ENCODE measurements at places on chromosomes 6 and 20.

DNA sequence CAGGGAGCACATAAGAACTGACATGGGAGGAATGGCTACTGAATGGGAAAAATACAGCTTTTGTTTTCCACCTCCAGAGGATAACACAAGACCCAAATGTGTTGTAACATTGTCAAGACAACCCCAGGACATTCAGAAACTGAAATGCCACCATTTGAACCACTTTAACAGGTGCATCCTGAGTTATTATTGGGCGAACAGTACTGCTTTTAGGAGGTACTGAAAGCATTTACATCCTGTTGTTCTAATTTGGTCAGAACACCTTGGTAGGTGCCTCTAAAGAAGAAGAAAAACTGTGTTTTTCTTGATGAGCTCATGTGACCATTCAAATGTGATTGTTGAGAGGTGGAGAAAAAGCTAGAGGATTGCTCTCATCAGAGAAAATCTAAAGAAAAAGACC, 6.4 kb upstream of the TXNDC5 start:
- no peak for DNase-seq

GRCh38 chr6:72861935-72862432, 240.1 kb downstream of the KCNQ5 start:
- no peak for DNase-seq

DNA sequence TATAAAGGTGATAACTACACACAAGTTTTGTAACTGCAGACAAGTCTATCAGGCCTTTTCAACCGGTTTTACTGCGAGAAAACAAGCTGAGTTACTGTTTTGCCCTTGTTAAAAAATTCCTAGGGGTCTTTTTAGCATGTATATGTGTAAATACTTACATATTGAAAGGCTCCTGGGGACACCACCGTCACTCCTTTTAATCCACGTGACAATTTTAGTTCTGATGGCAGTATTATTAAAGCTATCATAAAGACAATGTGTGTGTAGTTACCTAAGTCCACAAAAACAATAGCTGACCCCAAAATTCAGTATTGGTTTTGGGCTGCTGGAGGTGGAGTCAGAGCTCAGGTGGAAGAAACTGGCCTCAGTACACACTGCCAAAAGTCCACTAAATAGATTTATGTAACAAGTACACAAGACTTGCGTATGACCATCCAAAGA, 41.3 kb upstream of the HFE start:
- DNase-seq, result no peak

GRCh38 chr6:19107468-19107867, 720.3 kb downstream of the RNF144B start:
- DNase-seq, result no peak

GRCh38 chr6:130903007-130903406, 75.8 kb downstream of the SMLR1 start:
- DNase-seq, result no peak

DNA sequence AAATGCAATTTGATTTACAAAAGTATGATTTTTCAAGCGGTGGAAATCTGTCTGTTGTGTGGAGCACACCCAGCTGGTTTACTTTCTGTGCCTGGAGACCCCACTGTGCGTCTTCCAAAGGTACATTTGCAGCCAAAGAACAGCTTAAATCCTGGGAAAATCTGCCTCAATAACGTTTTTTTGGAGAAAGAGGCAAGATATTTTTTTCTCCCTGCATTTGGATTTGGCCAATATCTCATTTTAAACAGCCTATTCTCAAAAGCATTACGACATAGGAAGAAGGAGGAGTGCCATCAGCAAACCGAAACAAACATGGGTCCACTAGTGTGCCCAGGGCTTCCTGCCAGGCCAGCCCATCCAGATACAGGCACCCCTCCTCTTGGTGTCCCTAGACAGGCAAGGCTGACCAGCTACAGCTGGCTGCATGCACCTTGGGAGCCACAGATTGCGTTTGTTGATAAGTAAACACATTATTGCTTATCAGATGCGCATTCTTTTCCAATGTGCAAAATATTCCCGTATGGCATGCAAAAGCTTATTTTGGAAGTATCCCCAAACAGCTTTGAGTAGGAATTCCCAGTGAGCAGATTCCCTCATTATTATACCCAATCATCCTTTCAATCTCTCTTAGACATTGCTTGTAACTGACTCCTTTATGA, 184.5 kb upstream of the MARCKS start:
- no peak for DNase-seq

- no peak for DNase-seq
These were observed 148.5 kb downstream of the EDN3 start for GRCh38 chr20:59448851-59449444.

DNA sequence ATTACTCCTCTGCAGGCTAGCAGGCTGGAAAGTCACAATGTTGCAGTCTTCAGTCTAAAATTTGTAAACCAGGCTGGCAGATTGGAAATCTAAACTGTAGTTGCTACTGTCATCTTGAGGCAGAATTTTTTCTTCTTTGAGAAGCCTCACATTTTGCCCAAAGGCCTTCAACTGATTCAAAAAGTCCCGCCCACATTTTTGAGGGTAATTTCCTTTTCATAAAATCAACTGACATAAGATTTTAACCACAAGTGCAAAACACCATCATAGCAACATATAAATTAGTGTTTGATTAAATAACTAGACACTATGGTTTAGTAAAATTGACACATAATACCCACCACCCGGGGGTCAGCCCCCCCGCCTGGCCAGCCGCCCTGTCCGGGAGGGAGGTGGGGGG, 28.4 kb downstream of the HLA-C start:
- DNase-seq, result no peak

- no peak for DNase-seq
These were observed 56.7 kb downstream of the ATXN1 start for GRCh38 chr6:16704401-16705045.

DNA sequence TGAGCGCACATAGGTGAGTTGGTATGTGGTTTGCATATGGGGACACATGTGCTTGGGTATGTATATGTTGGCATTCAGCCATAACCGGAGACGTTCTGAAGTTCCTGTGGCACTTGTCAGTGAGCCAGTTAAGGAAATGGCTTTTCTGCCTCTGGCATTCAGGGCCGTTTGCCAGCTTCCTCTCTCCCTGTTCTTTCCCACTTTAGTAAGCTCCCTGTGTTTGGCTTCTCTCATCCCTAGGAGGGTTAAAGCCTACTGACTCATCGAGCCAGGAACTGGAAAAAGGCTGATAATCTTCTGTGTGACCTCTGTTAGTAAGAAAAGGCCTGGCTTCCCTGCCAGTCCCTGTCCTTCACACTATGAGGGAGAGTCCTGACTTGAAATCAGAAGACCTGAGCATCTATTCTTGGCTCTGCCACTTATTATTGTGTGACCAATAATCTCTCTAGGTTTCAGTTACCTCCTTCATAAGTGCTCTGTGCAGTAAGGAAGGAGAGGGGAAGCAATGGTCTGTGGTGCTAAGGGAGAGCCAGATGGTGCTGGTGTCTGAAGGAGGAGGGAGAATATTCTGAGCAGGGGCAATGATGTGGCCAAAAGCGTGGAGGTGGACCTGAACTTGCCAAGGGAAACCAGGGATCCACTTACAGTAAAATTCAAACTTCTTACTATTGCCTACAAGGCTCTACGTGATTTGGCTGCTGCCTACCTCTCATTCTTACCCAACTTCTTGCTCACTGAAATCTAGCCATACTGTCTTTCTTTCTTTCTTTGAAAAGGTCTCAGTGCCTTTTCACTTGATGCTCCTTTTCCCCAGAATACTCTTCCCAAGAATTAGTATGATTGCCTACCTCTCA, 31.4 kb downstream of the ACSS2 start:
- no peak for DNase-seq

GRCh38 chr6:150486048-150486447, 113.6 kb upstream of the PLEKHG1 start:
- DNase-seq, result no peak

- no peak for DNase-seq
These were observed 71.0 kb downstream of the EDN1 start for GRCh38 chr6:12361042-12361765.

GRCh38 chr6:72212686-72213085, 326.3 kb downstream of the RIMS1 start:
- DNase-seq, result no peak

- no peak for DNase-seq
These were observed 238.0 kb upstream of the MAN1A1 start for GRCh38 chr6:119587537-119587936.

GRCh38 chr20:55882910-55883309, 122.4 kb downstream of the CBLN4 start:
- DNase-seq, result no peak

DNA sequence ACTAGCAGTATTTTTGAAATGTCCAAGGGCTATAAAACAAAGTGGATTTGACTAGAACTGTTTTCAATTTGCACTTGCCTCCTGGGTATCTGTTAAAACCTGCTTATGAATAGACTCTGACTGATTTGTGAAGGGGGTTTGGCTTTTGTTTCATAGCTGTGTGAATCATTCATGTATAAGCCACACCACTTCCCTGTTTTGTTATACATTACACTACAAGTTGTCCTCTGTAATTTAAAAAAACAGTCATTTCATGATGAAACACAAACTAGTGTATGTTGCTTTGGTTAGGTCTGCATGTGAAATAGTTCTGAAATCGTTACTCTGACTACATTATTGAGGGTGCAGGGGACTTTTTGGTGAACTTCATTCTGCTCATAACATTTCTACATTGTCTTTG, 121.7 kb downstream of the NKAIN2 start:
- DNase-seq, result no peak

DNA sequence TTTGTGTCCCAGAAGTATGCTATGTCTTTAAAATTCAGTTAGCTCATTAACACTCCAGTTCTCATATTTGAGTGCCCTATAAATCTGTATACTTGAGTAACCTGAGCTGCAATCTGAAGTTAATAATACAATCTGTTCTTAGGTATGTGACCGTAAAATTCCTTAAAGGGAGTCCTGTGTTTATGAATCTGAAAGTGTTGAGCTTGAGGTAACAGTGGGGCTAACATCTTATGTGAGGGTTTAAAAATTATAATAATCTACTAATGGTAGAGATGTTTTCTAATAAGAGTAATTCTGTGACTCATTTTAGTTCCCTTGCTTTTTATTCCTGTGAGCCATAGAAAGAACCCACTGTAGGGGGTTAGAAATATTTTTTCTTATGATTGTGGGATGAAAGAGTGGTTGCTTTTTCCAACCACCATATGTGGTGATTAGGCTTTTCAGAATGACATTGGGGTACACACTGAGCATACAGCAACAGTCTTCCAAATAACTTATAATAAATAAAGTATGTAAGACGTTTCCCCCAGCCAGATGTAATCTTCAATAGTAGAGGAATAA, 121.2 kb downstream of the BCKDHB start:
- DNase-seq, result no peak

- no peak for DNase-seq
These were observed 3.9 kb downstream of the PRDM1 start for GRCh38 chr6:106090001-106090400.

DNA sequence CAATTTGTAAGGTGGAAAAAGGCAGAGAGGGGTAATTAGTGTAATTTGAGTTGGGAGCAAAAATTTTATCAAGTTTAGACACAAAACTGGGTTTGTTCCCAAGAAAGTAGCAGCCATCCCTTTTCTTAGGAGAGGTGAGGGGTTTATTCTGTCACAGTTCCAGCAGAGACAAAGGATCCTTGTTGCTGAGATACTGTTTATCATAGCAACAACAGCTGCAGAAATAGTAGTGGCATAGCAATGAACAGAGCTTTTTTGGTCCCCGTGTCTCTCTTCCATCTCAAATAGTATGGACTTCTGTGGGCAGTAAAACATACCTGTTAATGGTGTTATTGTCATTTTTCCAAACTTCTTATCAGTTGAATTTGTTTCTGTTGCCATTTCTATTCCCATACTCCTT, 23.9 kb downstream of the ZKSCAN8 start:
- DNase-seq, result no peak

GRCh38 chr20:63315240-63315689, 22.3 kb downstream of the COL20A1 start:
- no peak for DNase-seq

DNA sequence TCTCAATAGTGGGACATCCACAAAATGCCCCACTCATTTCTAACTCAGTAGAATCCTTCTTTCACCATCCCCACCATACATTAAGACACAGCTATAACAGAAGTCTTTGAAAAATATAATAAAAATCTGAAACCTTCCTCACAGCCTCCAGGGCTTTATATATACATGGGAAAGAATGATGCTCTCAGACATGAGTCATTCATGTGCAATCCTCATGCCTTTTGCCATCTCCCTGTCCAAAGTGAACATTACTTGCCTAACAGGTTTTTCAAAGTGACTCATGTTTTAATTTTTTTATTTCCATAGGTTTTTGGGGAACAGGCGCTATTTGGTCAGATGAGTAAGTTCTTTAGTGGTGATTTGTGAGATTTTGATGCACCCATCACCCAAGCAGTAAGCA, 162.7 kb downstream of the RALGAPA2 start:
- DNase-seq, result no peak

DNA sequence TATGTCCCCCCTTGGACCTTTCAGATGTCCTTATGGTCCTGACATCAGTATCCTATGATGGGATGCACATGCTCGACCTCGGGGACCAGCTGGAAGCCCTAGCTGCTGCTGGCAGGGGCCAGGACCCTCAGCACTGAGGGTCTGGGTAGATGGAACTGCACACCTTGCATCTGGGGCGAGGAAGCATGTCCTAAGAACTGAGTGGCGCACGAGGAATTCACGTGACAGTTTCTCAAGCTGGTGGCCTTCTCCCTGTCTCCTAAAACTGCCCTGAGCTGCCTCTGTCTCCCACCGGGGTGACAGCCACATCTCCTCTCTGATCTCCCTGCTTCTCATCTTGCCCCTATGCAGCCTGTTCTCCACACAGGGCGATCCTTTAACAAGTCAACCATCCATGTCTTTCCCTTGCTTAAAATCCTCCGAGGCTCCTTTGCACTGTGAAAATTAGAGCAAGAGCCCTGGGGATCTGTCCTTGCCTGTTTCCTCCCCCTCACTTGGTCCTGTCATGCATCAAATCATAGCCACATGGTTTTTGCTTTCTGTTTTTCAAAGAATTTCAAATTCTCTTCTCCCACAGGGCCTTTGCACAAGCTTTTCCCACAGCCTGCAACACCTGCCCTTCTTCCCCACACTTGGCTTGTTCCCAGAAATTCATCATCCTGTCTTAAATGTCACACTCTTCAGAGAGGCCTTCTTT, 107.7 kb downstream of the CDH26 start:
- no peak for DNase-seq

GRCh38 chr6:134081506-134081905, 29.1 kb upstream of the SLC2A12 start:
- no peak for DNase-seq

DNA sequence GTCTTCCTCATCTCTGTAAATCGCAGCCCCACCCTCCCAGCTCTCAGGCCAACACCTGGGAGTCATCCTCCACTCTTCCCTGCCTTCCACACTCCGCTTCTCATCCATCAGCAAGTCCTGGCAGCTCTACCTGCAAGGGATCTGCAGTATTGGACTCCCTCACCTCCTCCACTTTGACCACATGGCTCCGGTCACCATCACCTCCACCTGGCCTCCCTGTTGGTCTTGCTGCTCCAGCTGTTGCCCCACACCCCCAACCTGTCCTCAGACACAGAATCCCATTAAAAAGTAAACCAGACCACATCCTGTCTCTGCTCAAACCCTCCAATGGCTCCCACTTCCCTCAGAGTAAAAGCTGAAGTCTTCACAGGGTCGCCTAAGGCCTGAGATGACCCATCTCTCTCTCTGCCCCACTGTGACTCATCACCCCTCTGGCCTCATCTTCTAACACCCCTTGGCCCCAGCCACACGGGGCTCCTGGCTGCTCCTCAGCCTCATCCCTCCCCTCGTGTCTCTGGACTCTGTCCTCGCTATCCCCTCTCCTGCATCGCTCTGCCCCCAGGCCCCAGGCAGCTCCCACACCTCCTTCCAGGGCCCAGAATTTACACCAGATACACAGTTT, 185.1 kb upstream of the SULF2 start:
- no peak for DNase-seq
